ENCODE measurements at places on chromosomes 2 and 18.

DNA sequence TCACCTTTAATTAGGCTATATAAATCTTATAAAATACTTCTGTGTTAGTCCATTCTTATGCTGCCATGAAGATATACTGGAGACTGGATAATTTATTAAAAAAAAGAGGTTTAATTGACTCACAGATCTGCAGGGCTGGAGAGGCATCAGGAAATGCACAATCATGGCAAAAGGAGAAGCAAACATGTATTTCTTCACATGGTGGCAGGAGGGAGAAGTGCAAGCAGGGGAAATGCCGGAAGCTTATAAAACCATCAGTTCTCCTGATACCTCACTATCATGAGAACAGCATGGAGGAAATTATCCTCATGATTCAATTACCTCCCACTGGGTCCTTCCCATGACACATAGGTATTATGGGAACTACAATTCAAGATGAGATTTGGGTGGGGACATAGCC is 504.4 kb downstream of the RIT2 start:
- DNase-seq = no peak

DNA sequence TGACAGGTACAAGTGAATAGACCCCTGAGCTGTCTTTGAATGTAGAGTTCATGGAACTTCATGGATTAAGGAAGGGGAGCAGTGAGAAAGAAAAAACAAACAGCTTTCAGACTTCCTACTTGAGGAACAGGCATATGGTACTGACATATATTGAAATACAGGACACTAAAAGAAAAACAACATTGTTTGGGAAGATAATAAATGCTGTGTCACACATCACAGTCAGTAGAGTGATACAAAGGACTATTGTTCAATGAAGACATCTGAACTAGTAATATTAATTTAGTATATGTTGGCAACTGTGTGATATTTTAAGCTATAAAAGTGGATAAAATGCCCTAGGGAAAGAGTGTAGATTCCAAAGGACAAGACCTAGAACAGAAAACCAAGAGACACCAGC is 3.3 kb downstream of the DSC2 start:
- DNase-seq = no peak

- DNase-seq = no peak
Observed at GRCh38 chr2:158135096-158135495, 33.4 kb downstream of the UPP2 start.

- peak; percentile 72 for DNase-seq
Observed at GRCh38 chr18:5424903-5425664, 118.7 kb downstream of the EPB41L3 start.

GRCh38 chr2:204325468-204325867 is 219.8 kb upstream of the PARD3B start:
- DNase-seq = peak; percentile 90

- DNase-seq = no peak
Observed at GRCh38 chr2:162974771-162975170, 136.2 kb upstream of the KCNH7 start.

DNA sequence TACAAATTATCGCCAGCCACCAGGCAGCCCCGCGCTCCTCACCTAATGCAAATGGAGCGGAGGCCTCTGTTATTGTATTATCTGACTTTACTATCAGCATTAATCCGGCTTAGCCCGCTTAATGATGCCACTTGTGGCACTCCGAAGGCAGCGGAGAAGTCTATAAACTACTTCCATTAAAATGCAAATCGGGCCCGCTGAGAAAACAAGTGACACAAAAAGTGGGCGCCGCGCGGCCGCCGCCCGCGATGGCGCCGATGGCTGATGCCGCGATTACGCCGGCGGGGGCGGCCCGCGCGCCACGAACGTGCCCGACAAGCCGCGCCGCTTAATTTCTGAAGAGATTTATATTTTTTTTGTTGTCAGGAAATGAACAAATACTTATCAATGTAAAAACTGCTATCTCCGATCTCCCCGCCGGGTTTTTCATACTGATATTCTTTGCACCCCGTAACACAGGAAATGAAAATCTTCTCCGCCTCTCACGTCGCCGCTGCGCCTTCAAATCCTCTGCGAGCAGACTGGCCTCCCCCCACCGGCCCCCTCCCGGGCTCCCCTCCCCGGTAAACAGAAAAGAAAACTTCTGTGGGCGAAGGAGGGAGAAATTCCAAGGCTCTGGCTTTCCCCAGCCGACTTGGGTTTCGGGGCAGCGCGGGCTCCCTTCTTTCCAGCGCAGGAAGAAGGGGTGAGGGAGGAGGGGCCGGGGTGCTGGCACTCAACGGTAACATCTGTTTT is 221.8 kb downstream of the INSIG2 start:
- peak; percentile 56 for DNase-seq

- peak; percentile 55 for DNase-seq
Observed at GRCh38 chr2:222319586-222320435, 21.0 kb upstream of the PAX3 start.

Data from adipocyte (in vitro differentiated cells).